T-helper 2 cell (primary cell): ENCODE measurements at places on chromosomes 13 and 19.
A peak's percentile ranks its signal among the peaks of the same experiment; 100 is the strongest.

DNA sequence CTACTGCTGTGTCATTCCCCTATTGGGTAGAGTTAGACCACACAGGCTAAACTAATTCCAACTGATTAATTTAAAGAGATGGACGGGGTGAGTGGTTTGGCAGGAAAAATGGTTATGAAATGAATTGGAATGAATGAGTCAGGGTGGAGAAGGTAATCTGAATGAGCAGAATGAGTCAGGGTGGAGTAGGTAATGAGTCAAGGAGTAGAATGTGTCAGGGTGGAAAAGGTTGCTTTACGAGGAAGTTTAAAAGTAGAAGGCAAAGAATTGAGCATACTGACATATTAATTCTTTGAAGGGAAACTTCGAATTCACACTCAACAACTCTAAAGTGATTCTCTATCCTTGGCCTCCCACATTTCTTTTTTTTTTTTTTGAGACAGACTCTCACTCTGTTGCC, 12.7 kb upstream of the ZNF121 start:
- no peak for DNase-seq

GRCh38 chr19:28961772-28962500, 251.0 kb downstream of the UQCRFS1 start:
- DNase-seq, result no peak

DNA sequence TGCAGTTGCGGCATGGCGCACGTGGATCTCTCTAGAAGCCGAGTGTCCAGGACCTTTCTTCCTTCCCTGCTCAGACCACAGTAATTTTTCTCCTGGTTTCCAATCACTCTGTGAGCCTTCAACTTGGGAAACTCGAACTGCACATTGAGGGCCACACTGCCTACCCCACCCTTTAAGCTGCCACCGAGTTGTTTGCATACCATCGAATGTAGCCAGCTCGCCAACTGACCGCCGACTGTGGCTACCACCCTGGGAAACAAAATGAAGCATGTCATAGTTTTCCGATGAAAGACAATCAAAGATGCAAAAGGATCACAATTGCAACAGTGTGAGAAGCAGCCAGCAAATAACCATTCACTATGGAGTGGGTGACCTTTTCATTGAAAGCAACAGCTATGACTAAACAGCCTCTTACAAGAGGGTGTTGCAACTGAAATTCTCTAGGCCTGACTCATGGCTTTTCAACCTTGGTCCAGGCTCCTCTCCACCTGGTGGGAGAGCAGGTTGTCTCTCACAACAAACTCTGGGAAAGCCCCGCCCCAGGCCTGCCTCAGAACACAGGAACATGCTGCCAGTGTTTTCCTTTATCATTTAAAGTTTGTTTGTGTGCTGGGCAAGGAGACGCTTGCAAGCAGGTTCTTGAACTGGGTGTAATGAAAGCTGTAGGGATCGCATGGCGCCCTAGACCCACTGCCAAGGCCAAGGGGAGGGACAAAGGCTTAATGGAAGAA, 141.7 kb upstream of the SERP2 start:
- DNase-seq, result no peak

DNA sequence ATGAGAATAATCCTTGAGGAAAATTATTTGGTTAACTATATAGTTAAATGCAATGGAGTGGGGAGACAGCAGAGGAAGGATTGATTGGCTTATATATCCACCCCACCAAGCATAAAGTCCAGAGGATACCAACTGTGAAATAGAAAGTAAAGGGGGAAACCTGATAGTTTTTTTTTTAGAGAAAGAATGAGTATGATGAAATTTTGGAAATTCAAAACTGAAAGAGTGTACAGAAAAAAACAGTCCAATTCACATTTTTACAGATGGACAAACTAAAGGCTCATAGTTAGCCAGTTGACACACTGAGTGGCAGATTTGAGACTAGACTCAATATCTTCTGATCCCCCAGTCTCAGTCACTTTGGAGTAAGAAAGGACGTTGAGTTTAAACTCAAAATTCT, 51.1 kb downstream of the FNDC3A start:
- no peak for DNase-seq

DNA sequence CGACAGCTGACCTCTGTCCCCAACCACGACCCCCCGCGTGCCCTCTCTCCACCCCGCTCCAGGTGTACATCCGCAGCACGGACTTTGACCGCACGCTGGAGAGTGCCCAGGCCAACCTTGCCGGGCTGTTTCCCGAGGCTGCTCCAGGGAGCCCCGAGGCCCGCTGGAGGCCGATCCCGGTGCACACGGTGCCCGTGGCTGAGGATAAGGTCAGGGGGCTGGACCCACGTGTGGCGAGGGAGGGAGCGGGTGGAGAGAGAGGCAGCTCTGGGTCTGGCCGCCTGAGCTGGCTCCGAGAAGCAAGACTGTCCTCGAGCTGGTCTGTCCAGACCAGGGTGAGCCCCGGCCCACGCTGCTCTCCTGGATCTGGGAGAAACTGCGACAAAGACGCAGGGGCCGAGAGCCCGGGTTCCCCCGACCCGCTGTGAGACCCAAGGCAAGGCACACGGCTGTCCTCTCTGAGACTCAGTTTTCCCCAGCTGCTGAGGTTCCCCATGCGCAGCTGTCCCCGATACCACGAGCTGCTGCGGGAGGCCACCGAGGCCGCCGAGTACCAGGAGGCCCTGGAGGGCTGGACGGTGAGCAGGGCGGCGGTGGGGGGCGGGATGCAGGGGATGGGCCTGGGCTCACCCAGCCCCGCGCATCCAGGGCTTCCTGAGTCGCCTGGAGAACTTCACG, 1.5 kb downstream of the ACP4 start:
- no peak for DNase-seq

DNA sequence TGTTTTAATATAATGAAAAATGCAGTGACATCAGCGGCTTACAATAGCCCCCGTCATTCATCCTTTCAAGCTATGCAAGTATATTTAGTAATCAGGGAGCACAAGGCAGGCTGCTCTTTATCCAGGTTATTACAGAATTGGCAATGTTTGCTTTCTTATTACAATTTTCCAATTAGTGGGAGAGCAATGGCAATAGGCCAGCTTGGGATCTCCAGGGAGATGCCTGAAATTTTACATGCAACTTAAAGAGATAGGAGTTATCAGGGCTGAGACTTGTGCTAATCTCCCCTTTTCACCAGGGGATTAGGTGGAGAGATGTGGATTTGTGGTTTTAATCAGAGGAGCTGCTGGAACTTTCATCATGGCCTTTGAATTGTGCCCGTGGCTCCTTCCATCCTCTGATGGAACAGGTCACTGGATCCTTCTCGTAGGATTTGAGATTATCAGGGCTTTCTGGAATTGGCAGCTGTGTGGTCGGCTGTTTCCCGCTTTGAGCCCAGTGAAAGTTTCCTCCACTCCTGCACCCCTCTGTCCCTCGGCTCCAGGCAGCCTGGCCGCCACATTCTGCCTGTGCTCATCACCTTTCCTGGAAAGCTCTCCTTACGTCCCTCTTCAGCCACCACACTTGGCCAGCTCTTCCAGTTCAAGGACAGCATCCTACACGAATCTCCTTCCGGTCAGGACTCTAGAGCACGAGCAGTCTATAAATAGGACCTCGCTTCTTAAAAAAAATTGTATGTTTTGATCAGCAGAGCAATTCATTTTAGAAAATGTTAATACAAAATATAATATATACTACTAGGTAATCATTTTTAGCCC, 47.0 kb downstream of the CBY2 start:
- no peak for DNase-seq

GRCh38 chr13:48816700-48817099, 159.0 kb upstream of the FNDC3A start:
- no peak for DNase-seq

DNA sequence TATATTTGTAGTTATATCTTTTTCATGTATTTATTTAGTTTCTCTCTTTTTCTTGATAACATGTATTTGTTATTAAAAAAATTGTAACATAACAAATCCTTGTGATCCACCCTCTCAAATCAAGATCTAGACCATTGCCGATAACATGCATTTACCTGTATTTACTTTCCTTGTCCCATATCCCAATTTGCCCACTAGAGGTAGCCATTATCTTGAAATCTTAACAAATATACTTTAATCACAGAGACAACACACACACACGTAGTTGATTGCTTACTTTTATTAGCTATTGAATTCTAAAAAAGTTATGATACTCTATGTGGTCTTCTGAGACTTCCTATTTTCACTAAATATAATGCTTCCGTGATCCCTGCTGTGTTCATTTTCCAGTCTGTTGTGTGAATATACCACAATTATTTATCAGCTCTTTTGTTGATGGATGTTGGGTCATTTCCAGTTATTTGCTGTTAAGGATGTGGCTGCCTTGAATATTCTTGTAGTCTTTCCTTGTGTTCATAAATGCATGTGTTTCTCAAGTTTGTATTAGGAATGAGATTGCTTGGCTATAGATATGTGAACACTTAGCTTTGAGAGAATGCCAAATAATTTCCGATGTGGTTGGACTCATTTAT, 31.3 kb upstream of the ZMYM2 start:
- DNase-seq, result peak; percentile 31

GRCh38 chr13:75675421-75675820, 39.3 kb downstream of the LMO7 start:
- no peak for DNase-seq

DNA sequence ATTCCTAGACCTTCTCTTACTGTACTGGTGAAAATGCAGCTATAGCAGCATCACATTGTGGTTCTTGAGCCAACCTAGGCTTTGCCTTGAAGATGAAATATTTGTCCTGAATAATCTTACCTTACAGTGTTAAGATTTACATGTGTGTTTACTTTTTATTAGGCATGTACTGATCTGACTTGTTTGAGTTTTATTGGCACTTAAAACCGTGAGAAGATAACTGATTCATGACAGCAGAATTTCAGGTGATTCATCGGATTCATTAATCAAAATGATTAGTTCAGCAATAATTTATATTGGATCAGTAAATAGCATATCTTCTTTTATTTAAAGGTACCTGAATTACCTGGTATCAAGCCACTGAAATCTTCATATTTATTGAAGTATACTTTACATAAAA, 296.3 kb downstream of the KLF5 start:
- no peak for DNase-seq

GRCh38 chr19:37718304-37718703, 1.3 kb downstream of the ZNF607 start:
- no peak for DNase-seq

- no peak for DNase-seq
Observed at GRCh38 chr19:51372649-51373504, at the start of gene NKG7. NKG7 (minus strand) TSS chr19:51372654; CDS start chr19:51372535, 119 bp downstream.

- peak; percentile 97 for DNase-seq
Observed at GRCh38 chr19:38849147-38849859, 483 bp downstream of the HNRNPL start.

GRCh38 chr19:43311706-43312105, 41.8 kb upstream of the CD177 start:
- no peak for DNase-seq

GRCh38 chr19:28627669-28628068, 585.3 kb downstream of the UQCRFS1 start:
- DNase-seq, result no peak

GRCh38 chr13:108102771-108103170, 112.6 kb downstream of the LIG4 start:
- no peak for DNase-seq

DNA sequence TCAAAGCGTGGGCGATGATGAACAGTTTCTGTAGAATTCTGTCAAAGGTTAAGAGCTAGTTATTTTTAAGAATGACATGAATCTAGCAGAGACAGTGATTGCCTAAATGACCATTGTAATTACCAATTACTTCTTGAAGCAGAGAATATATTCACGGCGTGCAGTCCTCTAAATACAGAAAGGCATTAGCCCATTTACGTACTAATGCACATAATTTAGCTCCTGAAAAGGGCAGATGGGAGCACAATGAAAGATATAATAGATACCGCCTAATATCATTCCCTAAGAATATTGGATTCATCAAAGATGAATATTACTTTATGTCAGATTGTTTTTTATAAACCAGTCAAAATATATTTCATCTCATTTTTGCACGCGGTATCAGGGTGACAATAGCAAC, 212.4 kb downstream of the URI1 start:
- no peak for DNase-seq

DNA sequence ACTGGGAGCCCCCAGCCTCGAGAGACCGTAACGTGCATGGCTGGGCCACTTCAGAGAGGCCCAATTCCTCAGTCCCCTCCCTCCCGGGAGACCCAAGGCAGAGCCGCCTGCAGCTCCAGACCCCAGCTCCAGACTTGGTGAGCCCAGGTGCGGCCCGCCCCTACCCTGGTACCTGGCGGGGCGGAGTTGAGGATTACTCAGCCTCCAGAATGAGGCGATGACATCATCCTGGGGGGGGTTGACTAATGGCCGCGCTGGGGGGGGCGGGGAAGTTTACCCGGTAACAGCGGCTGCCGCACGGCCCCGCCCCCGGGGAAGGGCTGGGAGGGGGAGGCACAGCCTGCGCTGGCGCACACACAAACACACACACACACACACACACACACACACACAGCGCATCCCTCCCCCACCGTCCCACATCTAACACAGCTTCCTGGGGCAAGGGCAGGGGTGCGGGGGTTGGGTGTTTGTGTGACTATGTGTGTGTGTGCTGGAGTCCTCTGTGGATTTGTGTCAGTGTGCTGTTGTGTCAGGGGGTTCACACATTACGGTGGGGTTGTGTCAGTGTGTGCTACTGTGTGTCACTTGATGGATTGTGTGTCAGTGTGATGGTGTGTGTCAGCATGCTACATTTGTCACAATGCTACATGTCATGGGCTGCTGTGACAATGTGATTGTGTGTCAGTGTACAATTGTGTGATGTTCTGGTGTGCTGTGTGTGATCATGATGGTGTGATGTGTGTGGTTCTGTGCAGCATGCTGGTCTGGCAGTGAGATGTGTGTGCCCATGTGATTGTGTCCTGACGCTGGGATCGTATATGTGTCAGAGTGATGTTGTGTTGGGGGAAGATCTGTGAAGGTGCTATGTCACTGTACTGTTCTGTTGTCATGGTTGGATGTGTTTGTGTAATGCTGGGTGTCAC, 10.3 kb upstream of the BBC3 start:
- peak; percentile 69 for DNase-seq

- DNase-seq, result no peak
Observed at GRCh38 chr13:98172590-98173422, 4.3 kb downstream of the RNF113B start.

- DNase-seq, result no peak
Observed at GRCh38 chr13:26785838-26786630, 25.4 kb upstream of the GPR12 start.

- no peak for DNase-seq
Observed at GRCh38 chr13:30145709-30146367, 161.5 kb downstream of the KATNAL1 start.

GRCh38 chr13:26966701-26967080, 204.9 kb downstream of the USP12 start:
- DNase-seq, result no peak

DNA sequence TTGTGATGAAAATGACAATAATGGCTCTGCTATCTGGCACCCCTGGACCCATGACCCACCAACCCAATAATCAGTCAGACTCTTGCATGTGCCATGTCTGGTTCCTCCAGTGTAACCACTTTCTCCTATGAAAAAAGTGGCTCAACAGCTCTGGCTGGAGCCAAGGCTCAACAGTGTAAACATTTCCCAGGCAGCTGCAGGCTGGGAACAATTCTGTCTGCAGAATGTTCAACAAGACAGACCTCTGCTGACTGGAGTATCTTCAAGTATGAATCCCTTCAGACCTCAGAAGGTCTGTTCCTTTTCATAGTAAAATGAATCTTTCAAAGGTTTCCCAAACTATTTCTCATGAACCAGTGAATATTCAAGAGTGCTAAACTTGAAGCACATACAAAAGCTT, 410.1 kb upstream of the HTR2A start:
- no peak for DNase-seq

GRCh38 chr13:83297586-83298290, 584.5 kb downstream of the SLITRK1 start:
- no peak for DNase-seq

GRCh38 chr13:66210677-66211076, 1019.5 kb downstream of the PCDH9 start:
- no peak for DNase-seq

- DNase-seq, result peak; percentile 79
Observed at GRCh38 chr13:48411841-48412531, 927 bp downstream of the LPAR6 start.
